Right atrium auricular region (tissue), 2 donors: ENCODE measurements at places on chromosomes 4 and X.

- DNase-seq = no peak
These were observed 139.2 kb upstream of the RBPJ start for GRCh38 chr4:26181616-26182015.

DNA sequence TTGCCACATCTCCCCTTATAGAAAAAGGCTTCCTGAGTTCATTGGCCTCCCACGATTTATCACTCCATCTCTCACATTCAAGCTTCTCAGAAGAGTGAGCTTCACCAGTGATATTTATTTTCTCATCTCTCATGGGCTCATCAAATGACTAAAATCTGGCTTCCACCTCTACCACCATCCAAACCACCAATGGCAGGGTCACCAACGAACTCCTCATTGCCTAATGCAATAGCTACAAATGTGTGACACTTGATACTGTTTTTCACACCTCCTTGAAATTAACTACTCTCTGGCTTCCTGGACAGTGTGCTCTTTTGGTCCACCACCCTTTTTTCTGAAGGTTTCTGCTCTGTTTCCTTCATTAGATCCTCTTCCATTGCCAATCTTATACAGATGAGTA is 129.0 kb downstream of the SH2D1A start:
- DNase-seq = no peak

GRCh38 chr4:38133711-38134480 is 173.7 kb downstream of the PTTG2 start:
- DNase-seq = no peak

DNA sequence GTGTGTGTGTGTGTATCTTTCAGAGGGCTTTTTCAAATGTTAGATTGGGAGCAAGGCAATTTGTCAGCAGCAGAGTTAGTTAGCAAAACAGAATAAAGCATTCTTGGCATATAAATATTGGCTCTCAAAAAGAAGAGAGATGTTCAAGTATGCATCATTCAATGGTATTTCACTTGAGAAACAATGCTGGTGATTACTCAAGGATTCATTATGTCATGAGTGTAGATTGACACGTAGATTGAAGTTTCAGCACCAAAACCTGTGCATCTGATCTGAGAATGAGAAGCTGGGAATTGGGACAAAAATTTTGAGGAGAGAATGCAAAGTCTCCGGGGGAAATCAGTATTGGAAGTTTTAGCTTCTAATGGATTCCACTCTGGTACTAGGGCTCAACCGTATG is 241.4 kb downstream of the FRMPD4 start:
- DNase-seq = no peak

- peak; percentile 65 for DNase-seq
These were observed 85.7 kb upstream of the EXOC1L start for GRCh38 chr4:55733932-55734331.

- no peak for DNase-seq
These were observed 7.9 kb downstream of the LRPAP1 start for GRCh38 chr4:3524349-3524748.

- no peak for DNase-seq
These were observed 43.6 kb downstream of the TLR10 start for GRCh38 chr4:38738940-38739803.

DNA sequence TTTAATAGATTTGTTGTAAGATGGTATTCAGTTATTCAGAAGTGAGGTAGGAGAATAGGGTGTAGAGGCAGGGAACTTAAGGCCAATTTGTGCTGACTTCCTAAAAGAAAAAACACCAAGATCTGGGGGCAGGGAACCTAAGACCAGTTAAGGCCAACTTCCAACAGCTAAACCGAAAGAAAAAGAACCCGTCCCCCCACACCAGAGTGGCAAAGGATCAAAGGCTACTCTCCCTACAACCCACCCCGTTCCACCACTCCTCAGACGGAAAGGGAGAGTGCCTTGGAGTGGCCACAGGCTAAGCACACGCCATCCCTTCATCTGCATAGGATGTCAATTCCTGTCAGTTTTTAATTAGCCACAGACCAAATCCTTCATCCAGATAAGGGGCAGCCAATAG is 3.7 kb upstream of the ZNF718 start:
- DNase-seq = no peak

DNA sequence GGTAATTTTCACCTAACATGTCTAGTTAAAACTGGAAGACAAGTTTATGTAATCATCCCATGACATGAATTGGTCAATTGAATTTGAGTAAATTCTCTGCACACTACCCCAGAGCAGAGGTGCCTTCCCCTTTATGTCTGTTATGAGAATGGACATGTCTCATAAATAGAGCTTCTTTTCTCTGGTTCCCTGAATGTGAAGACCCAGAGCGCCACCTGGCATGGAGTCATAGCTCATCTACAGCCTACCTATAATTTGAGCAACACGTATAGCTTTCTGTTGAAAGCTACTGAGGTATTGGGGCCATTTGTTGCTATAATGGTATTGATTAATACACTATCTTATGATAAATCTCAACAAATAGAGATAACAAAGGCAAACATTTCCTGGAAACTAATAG is 626.5 kb upstream of the GALNTL6 start:
- DNase-seq = no peak

- no peak for DNase-seq
These were observed 194.4 kb downstream of the TMA16 start for GRCh38 chr4:163688856-163689255.
